ENCODE measurements at places on chromosomes 5 and 9.

GRCh38 chr9:89759572-89759971, 154.8 kb downstream of the GADD45G start:
- DNase-seq = no peak

DNA sequence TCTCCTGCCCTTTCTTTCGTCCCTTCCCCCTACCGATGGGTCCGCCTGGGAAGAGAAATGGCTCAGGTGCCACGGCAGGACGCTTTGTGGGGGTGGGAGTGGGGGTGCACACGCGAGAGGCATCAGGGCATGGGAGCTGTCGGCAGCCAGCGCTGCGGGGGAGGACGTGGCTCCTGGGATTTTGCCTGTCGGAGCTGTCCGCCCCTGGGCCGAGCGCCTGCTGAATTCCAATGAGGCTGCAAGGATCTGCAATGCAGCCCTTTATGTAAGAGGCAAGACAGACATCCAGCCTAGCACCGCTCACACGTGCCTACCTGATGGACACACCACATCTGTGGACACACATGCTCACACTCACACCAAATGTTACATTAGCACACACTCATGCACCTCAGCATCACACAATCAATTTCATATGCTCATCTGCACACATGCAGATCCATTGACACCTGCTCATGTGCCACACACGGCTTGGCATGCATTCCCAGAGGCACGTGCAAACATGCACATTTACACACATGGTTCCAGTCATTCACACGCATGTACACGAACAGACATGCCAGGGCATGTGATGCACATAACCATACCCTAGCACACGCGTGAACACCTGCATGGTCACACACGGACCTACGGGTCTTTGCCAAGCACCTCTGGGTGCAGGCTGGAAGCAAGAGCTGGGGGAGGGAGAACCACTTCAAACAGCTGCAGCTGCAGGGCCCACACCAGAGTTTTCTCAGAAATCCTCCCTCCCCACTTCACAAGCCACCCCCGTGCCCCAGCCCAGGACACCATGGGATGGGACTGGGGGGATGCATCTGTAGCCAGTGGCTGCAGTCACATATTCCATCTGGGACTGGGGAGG, 1.4 kb downstream of the GRIN1 start:
- no peak for DNase-seq

GRCh38 chr5:72472031-72472430, 35.2 kb downstream of the ZNF366 start:
- no peak for DNase-seq

DNA sequence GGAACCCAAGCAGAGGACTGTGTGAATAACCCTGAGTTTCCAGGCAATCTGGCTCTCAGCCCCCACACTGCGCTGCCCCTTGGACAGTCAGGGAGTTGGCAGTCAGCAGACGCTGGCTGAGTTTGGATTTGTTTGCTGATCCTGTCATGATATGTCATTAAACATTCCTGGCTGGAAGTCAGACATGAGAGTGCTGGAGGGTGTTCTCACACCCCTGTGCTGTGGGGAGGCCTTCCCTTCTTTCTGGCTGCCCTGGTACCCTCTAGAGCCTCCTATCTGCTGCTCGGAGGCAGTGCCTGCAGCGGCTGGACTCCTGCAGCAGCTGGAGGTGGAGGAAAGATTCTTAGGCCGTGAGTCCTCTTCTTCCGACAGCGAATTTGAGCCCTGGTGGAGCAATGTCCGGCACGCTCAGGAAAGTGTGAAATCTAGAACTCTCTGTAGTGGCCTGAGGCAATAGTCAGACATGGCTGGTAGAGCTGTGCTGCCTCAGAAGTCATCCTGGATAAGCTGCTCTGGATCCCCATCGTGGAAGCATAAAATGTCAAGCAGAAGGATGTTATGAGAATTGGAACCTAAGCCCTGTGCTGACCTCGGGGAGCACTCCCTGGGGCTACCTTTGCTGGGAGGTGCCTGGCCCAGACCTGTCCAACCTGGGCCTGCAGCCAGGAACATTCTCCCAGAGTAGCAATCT, 72.0 kb downstream of the PDE8B start:
- peak; percentile 30 for DNase-seq

GRCh38 chr9:137515338-137515724, 34.9 kb downstream of the PNPLA7 start:
- DNase-seq = no peak

DNA sequence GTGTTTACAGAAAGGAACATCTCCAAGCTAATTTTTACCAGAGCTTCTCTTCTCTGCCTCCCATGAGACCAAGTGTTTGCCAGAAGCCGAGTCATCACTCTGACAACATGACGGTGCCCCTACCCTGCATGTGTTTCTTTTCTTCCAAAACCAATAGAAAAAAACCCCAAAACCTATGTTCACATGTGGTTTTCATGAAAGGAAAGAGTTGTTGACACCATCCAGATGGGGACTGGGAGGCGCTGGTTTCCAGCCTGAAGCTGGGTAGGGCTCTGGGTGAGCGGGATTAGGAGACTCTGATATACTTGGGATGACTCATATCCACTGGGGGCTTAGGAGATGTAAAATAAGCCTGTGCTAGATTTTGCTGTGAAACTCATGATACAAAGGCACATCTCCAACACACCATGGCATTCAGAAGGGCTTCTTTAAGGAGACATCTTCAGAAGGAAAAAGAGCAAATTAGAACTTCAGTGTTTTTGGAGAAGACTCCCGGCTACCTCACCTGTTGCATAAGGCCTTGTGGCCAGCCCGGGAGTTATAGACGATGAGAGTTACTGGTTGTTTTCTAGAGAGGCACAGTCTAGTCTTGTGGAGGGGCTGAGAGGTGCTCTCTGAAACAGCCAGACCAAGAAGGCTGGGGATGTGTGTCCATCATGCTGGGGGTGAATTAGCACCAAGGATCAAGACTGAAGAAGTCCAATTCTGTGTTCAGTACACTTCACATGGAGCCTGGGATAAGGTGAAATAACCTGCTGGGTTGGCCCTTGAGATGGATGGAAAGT, 108.9 kb upstream of the LHFPL2 start:
- DNase-seq = peak; percentile 67

- no peak for DNase-seq
Measured at GRCh38 chr9:36127652-36128244, 8.8 kb upstream of the GLIPR2 start.

GRCh38 chr5:176833286-176833685, 22.9 kb downstream of the UNC5A start:
- no peak for DNase-seq
